ENCODE measurements at places on chromosomes 5 and 9. TPM values are rescaled to one million over a fixed set of nuclear protein-coding genes. Genes with fewer than 3 reads are reported as not detected.
A peak's percentile ranks its signal among the peaks of the same experiment; 100 is the strongest.

- no peak overlapping the region for H3K4me3 ChIP-seq
- no peaks in the 10 kb centered on the region for H3K36me3 ChIP-seq
- peak overlapping the region; percentile 84 for H3K27ac ChIP-seq
- DNase-seq: no peak
- peaks cover 64% of the 10 kb centered on the region for H3K4me1 ChIP-seq
Observed at GRCh38 chr9:35635730-35636129, 15.0 kb downstream of the SIT1 start.

DNA sequence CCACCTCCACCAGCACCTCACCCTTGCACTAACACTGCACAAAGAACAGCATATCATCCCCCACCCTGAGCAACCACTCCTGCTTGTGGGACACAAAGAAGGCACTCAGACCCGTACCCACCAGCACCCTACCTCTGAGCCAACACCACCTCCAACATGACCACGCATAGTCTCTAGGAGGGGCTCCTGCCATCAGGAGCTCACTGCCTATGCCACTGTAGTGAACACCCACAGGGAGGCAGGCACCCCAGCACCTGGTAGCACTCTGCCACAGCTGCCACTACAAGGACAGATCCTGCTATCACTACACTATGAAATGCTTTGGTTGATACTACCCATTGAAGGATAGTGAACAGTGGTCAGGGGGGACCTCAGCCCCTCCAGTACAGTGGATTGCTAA lies 395.6 kb upstream of the GRAMD2B start:
- no peaks in the 10 kb centered on the region for H3K4me1 ChIP-seq
- no peak for DNase-seq
- no peak overlapping the region for H3K27ac ChIP-seq
- H3K27me3 ChIP-seq: no peaks in the 10 kb centered on the region
- no peaks in the 10 kb centered on the region for H3K36me3 ChIP-seq

Gene UCK1
- 23.3 TPM for total RNA-seq

Gene PTPDC1
- 6.0 TPM for total RNA-seq
